ENCODE measurements at places on chromosomes 2 and 18.

GRCh38 chr2:37843556-37843955, 81.5 kb upstream of the RMDN2 start:
- DNase-seq: no peak

DNA sequence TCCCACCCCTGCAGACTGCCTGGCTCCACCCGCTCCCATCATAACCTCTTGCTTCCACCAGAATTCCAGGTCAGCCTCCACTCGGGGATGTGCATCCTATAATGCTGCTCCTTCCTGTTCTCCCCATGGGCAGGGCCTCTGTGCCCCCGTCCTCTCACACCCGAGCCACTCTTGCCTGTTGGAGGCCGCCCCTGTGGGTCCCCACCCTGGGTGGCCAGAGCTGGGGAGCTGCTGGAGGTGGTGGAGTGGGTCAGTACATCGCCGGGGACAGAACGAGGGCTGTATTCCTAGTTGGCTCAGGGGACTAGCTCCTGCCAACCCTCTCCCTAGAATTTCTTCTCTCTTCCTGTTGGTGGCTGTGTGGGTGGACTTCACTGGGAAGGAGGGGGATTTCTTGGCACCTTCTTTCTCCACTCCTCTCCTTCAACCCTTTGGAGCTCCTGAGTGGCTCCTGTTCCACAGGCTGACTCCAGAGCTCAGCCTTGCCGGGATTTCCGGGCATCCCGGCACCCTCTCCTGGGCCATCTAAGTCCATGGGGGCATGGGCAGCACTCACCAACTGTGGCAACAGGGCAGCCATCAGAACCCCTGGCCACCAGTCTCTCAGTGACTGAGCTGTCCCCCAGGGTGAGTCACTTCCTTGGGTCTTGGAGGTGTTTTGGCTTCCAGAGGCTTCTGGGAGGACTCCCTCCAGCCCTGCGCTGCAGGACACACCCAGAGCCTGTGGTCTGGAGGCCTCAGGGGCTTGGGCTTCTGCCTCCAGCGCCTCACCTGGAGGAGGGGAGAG, 88.2 kb upstream of the MCFD2 start:
- DNase-seq: no peak

- no peak for DNase-seq
These were observed 644 bp upstream of the QPCT start for GRCh38 chr2:37343537-37344434.

GRCh38 chr2:142885543-142885942, 8.1 kb downstream of the KYNU start:
- DNase-seq: no peak

DNA sequence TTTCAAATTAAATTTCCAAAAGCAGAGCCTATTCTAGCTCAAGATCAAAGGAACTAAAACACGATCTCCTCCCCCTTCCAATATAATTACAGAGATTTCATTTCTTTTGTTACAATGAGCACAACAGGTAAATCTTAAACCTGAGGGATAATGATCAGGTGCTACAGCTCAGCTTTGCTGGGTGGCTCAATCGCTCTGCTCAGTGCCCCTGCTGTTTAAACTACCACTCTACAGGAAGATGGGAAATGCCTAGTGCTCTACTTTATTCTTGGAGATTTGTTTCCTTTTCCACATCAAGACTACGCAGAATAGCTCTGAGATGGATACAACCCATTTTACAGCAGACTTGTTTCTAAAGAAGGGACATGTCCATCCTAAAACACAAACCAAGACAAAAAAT, 162.3 kb downstream of the TCF4 start:
- DNase-seq: no peak
